ENCODE measurements at places on chromosomes 4 and X. TPM values are rescaled to one million over a fixed set of nuclear protein-coding genes. Genes with fewer than 3 reads are reported as not detected.

The CXCL1 gene
- not detected for total RNA-seq

The IL13RA1 gene
- total RNA-seq, result 3.3 TPM

The TFDP3 gene
- not detected for total RNA-seq

The XKRX gene
- 0.38 TPM for total RNA-seq

The MAD2L1 gene
- 2.6 TPM for total RNA-seq

The ADH1C gene
- total RNA-seq, result not detected

The HMX1 gene
- total RNA-seq, result not detected

The PAGE3 gene
- not detected for total RNA-seq

The NALF2 gene
- not detected for total RNA-seq

The EDNRA gene
- total RNA-seq, result not detected

The KIF4A gene
- total RNA-seq, result 0.53 TPM

The SLC9B1 gene
- total RNA-seq, result 2.1 TPM

The TCEAL5 gene
- not detected for total RNA-seq

The IL3RA gene
- 97.9 TPM for total RNA-seq

The MED12 gene
- total RNA-seq, result 115 TPM

The LSM6 gene
- 23.8 TPM for total RNA-seq

The MAN2B2 gene
- 39.0 TPM for total RNA-seq

The PNMA6F gene
- not detected for total RNA-seq

The FGA gene
- total RNA-seq, result not detected

The P2RY10 gene
- 19.7 TPM for total RNA-seq

The VSIG4 gene
- 0.32 TPM for total RNA-seq

The PDLIM3 gene
- not detected for total RNA-seq

The SAGE1 gene
- total RNA-seq, result not detected

The MAGEA8 gene
- total RNA-seq, result not detected

The GLUD2 gene
- 0.16 TPM for total RNA-seq

The TMEM192 gene
- 11.0 TPM for total RNA-seq

The PROM1 gene
- total RNA-seq, result not detected

The PRR32 gene
- total RNA-seq, result not detected

The C1QTNF7 gene
- total RNA-seq, result not detected

The CXorf49B gene
- not detected for total RNA-seq

The GABRE gene
- not detected for total RNA-seq

The F8A2 gene
- not detected for total RNA-seq

The PCDH18 gene
- total RNA-seq, result not detected

The MAGEB6 gene
- total RNA-seq, result not detected

The SPON2 gene
- 1,339 TPM for total RNA-seq

The ATP7A gene
- 21.5 TPM for total RNA-seq

The ASB12 gene
- 0.39 TPM for total RNA-seq

The NR3C2 gene
- total RNA-seq, result 6.3 TPM

The UPF3B gene
- total RNA-seq, result 12.4 TPM

The DACH2 gene
- total RNA-seq, result not detected

The MPC1L gene
- total RNA-seq, result not detected

The TCEAL7 gene
- not detected for total RNA-seq

The TRAM1L1 gene
- total RNA-seq, result not detected

The GLOD5 gene
- total RNA-seq, result not detected

The TCEAL6 gene
- not detected for total RNA-seq

The MTTP gene
- total RNA-seq, result not detected

The CHRNA9 gene
- not detected for total RNA-seq

The NSUN7 gene
- 0.14 TPM for total RNA-seq

The ADH7 gene
- total RNA-seq, result not detected
